ENCODE measurements at places on chromosomes 3 and 15.

GRCh38 chr3:24310887-24311286 is 183.8 kb downstream of the THRB start:
- DNase-seq = no peak

DNA sequence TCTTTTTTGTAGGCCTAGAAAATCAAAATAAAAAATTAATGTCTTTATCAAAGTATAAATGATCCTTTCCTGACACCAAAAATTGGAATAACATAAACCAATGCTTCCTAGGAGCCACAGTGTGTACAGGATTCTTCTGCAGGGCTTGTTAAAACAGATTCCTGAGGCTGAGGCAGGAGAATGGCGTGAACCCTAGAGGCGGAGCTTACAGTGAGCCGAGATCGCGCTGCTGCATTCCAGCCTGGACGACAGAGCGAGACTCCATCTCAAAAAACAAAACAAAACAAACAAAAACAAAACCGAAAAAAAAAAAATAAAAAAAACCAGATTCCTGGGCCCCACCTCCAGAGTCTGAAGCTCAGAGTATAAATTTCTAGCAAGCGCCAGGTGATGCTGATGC is 78.0 kb downstream of the PEX5L start:
- DNase-seq = no peak

DNA sequence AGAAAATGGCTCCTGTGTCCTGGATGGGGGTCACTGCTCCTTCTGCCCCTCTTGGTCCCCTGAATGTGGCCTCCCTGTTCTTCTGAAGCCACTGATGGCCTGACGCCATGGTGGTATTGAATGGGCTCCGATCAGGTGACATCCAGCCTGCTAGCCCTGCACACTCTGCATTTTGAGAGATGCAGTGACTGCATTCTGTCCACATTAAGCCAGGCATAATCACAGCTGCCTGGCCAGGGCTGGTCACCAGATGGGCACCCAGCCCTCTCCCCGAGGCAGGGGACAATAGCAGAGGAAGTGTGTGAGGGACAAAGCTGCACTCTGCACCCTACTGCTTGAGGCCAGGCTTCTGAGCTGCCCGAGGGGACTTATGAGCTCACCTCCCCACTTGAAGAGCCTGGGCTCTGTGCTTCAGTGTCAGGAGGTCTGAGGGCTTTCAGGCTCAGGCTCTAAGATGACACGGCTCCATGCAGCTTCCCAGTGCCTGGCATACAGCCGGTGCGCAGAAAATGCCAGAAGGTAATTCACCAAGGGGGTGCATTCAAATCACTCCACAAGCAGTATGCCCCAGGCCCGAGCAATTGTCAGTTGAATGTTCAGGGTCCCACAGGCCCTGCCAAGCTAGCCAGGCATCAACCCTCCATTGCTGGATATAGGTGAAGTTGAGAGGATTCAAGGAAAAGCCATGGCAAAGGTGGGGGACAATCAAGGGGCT is 56.8 kb downstream of the WNT7A start:
- DNase-seq = no peak

DNA sequence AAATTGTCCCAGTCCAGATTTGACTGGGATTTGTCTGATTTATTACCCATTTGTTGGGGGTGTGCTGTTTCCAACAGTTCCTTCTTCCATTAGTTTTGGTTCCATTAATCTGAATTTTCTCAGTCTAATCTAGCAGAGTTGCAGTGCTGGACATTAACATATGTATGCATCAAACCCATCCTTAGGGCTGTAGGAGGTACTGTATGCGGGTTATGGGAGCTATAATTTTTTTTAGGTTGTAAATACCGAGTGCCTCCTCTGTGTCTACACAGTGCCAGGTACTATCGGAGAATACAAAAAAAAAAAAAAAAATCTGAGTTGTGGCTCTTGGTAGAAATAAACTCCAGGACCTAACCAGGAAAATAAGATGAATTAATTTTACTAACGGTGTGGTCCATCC is 133.8 kb downstream of the LIPC start:
- DNase-seq = no peak

DNA sequence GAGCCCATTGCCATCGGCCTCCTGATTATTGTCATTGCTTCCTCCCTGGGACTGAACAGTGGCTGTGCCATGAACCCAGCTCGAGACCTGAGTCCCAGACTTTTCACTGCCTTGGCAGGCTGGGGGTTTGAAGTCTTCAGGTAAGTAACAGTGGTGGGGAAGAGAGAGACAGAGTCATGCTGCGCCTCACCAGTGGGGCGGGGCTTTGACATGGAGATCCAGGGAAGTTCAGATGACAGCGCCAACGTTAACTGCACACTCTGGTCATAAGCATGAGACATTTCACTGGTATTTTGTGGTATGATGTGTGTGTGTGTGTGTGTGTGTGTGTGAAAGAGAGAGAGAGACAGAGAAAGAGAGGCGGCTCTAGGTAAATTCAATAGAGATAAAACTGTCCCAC is 41.0 kb downstream of the AQP9 start:
- no peak for DNase-seq

DNA sequence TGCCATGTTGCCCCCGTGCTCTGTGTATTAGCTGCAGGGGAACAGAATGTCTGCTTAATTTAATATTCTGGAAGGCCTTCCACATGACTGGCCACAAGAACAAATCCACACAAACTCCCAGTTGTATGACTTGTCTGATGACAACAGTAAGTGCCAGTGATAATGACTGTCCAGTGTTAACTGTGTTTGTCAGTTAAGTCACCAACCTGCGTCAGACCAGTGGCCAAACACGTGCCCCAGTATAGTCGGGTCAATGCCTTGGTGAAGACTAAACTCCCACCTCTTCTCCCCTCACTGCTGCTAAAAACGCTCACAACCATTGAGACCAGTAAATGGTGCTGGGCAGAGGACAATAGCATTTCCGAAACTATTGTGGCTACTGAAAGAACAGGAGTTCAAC is 9.8 kb upstream of the ATP13A5 start:
- DNase-seq = no peak

- DNase-seq = peak; percentile 28
Observed at GRCh38 chr3:146218880-146219866, 31.7 kb downstream of the PLSCR4 start.

GRCh38 chr3:40167958-40168357 is 141.5 kb upstream of the EIF1B start:
- no peak for DNase-seq

DNA sequence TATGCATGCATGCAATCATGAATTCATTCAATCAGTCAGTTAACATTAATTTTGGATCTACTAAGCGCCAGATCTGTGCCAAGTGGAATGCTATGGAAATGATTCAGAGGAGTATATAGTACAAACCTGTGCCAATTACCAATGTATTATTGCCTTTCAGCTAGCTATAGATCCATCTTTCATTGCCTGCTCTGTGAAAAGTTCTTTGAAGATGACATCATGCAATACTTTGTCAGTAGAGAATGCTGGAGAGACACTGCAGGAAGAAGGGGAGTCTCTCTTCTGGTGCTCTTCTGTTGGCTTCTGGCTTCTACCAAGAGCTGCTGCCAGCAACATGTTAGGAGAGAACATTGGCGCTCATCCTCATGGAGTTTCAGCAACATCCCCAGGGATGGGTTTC is 81.0 kb upstream of the LMCD1 start:
- no peak for DNase-seq

GRCh38 chr3:35722902-35723301 is 83.6 kb downstream of the ARPP21 start:
- no peak for DNase-seq

DNA sequence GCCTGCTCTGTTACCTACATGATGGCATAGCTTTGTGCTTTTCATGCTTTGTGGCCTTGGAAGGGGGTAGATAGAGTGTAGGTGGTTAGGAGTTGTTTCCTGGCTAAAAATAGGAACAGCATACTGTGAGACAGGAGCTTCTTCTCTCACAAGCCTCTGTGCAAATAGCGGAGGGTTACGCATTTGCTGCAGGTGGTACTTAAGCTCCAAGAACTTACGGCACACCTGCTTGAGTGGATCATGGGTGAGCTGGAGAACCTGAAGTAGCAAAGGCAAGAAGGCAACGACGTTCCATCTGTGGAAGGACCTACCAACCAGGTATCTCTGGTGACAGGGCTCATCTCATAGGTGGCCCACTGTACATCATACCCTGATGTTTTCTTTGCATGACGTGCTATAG is 66.0 kb downstream of the ST6GAL1 start:
- DNase-seq = no peak

GRCh38 chr3:196050597-196050996 is 31.3 kb downstream of the TFRC start:
- DNase-seq = no peak

- DNase-seq = no peak
Observed at GRCh38 chr3:34185301-34185700, 386.9 kb downstream of the PDCD6IP start.

- no peak for DNase-seq
Observed at GRCh38 chr3:29822071-29822470, 541.2 kb downstream of the RBMS3 start.

- DNase-seq = peak; percentile 98
Observed at GRCh38 chr3:9749645-9750555, at the start of gene OGG1. OGG1 (plus strand) TSS chr3:9749952; CDS start chr3:9750287, 335 bp downstream.

DNA sequence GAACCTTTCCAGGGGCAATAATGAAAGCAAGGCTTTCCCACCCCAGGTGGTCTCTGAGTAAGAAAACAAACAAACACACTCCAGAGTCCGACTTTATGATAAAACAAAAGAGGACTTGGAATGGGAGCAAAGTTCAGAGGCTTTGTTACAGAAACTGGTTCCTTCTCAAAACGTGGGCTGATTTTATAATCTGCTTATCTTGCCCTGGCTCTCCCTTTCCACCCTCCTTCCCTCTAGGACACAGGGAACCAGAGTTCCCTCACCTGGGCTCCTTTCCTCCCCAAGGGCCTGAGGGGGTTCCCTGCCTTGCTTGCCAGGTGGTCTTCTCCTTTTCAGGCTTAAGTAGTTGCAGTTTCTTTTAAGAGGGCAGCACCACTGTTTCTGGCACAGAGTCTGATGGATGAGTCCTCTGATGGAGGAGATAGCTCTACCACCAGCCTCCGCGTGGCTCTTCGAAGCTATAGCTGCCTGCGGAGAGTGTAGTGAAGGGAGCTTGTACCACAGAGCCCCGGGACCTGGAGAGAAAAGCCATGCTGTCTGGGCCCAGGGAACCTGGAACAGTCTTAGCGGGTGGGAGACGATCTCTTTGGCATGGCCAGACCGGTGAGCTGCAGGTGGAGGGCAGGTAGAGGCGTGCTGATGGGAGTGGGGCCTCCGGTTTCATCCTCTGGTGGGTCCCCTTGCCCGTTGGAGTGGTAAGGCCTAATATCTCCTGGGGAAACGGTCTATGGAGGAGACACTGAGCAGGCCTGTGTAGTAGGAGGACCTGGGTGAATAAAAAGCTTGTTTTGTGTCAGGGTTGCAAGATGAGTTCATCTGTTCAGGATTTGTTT is 68.7 kb downstream of the SMAD6 start:
- no peak for DNase-seq

GRCh38 chr3:105745046-105745445 is 123.8 kb downstream of the CBLB start:
- no peak for DNase-seq

- no peak for DNase-seq
Observed at GRCh38 chr3:70606018-70606417, 293.6 kb upstream of the MDFIC2 start.

DNA sequence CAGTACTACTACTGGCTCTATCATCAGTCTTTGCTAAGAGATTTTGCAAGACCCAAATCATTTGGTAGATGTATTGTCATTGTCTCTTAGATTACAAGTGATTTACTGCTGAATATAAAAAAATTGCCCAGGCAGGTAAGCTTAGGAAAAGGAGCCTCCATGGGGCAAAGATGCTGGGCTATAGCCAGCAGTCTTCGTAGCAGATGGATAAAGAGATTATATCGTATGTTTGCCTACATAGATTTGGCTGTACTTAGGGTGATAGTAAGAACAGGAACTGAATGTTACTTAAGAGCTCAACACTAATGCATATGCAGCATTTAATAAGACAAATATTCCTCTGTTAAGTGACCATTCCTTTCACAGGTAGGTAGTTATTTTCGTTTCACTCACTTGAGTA is 48.9 kb downstream of the PTPRG start:
- no peak for DNase-seq

DNA sequence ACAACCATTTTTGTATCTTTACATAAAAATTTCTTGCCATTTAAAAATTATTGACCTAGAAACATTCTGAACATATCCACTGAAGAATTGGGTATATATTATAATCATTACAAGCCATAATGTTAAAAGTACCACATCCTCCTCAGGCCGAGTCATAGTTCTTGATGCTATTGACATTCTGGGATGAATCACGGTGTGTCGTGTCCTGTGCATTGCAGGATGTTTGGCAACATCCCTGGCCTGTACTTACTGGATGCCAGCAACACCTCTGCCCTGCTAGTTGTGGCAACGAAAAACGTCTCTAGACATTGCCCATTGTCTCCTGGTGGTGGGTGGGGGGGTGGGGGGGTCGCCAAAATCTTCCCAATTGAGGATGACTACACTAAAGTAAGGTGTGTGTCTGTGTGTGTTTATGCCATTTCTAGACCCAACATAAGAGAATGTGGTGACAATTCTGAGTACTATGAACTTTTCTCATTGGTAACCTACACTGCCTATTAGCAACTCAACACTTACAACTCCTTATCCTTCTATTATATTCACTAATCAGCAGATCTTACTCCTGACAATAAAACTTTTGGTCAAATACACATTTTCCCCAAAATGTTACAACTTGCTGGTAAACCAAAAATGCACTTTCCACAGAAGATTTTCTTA is 471.6 kb downstream of the FOXP1 start:
- no peak for DNase-seq

- peak; percentile 31 for DNase-seq
Observed at GRCh38 chr15:69881302-69881670, 216.4 kb downstream of the TLE3 start.

DNA sequence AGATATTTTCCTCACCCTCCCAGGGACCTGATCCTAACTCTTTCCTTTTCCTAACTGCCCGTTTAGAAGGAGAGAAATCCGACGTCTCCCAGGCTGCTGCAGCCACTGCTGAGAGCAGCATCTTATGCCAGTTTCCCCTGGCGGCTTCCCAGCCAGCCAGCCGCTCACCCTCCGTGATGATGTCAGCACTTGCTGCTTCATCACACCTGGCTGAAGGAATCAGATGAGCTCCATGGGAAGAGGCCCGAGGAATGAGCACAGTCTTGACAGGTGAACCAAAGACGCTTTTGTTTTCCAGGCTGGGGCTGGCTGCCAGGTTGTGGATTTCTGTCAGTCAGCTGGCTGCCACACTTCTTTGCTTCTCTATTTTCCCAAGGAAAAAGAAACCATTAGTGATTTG is 445.1 kb upstream of the RBMS3 start:
- no peak for DNase-seq
